NCI-H69 (cell line): ENCODE measurements at places on chromosomes 13 and 19.

DNA sequence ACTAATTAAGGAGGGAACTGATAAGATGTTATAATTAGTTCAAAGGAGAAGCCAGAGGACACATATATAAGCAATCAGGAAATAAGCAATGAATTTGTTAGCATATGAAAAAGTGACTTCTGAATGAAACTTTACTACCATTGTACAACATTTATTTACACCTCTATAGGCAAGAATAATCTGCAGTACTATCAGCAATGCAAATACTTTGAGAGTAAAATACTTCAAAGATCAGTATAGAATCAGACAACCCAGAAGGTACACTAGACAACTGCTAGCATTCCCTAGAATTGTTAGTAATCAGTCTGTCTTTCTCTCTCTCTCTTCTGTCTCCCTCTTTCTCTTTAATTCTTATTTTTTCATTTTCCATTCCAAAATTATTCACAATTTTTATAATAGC is 196.8 kb upstream of the ATXN8OS start:
- no peak for DNase-seq

- no peak for DNase-seq
Observed at GRCh38 chr19:457636-458035, 3.2 kb downstream of the SHC2 start.

DNA sequence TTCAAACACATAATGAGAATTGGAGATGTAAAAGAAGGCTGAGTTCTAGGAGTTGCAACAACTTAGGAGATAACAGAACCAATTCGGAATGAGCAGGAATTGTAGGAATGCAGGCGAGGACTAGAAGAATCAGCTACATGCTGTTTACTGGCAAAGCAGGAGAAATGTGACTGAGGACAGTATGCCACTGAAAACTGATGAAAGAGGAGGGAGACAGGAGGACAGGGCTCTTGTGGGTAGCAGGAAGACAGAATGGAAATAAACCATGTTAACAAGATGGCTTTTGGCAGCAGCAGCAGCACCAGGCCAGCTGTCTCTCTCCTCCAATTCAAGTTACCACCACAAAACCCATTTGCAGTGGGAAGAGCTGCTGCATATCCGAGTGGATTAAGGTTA is 91.0 kb upstream of the SLC15A1 start:
- DNase-seq: no peak

DNA sequence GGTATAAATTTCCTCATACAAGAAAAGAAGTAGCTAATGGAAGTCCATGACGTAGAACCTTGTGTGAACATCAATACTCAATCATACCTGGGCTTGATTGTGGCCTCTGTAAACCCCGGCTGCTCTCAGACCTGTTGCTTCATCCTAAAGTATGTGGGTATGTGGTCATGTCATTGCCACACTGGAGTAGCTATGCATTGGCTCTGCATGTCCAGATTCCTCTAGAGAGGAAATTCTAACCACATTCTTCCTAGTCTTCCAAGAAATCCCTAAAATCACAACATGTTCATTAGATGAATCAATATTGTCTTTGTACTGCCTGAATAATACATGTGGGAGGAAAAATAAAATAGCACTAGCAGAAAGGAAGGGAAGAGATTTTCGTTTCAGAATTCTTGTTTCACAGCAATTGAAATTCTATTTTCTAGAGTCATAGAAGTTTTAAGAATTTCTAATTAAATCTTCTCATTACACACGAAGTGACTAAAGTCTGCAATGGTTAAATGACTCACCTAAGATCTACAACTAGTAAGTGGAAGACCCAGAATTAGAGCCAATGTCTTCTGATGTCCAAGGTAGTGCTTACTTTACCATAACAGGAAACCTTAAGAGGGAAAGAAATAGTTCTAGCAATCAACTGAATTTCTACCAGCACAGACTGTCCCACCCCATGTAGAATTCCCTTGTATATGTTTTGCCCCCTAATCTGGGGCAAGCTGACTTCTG is 28.0 kb downstream of the RXFP2 start:
- DNase-seq: no peak

DNA sequence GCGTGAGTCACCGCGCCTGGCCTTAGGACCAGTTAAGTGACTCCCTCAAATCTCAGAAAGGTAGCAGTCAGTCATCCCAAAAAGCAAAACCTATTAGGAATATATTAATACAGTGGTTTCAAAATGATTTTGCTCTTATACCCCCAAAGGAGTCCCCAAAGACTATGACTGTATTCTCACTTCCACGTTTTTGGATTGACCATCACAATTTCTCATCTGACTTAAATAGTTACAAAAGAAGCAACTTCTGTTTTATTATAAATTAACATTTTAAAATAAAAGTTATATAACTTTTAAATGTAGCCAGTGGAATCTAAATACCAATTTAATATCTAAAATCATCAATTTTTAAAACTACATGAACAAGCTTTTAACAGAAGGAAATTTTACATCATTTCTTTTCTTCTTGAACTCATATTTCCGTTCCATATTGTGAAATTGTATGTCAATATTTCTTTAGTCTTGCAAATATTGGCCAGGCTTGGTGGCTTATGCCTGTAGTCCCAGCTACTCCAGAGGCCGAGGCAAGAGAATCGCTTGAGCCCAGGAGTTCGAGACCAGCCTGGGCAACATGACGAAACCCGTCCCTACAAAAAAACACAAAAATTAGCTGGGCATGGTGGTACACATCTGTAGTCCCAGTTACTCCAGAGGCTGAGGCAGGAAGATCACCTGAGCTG is 1.5 kb upstream of the SPART start:
- DNase-seq: no peak

DNA sequence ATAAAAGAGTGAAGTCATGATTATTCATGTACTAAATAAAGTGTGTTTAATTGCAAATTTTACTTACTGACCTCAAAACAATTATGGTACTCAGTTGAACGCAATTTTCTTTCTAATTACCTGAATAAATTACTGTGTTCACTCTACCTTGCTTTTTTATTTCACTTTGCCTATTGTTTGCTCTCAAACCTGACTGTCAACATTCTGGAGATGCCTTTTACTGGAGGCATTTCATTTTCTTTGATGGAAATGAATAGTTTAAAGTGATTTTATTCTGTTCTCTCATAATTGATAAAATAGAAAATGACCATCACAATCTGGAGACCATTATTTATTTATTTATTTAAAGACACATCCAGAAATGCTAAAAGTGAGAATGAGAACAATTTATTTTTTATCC is 811.5 kb upstream of the ATXN8OS start:
- DNase-seq: peak; percentile 42

- DNase-seq: peak; percentile 9
Observed at GRCh38 chr13:73902296-73902695, 231.9 kb downstream of the KLF12 start.

DNA sequence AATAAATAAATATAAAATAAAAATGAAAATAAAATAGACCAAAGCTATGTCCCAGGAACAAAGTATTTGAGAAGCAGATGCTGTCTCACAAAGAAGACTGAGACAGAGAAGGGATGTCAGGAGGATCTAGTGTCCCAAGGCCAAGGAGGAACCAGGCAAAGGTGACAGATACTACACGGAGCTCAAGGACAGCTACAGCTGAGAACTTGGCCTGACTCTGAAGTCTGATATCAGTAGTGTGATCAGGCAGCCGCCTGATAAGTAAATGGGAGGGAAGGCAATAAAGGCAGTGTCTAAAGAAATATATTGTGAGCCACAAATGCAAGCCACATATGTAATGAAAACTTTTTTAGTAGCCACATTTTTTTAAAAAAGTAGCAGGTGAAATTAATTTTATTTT is 20.4 kb upstream of the NANOS3 start:
- DNase-seq: no peak

- DNase-seq: no peak
Observed at GRCh38 chr19:5463959-5464358, 8.7 kb downstream of the ZNRF4 start.

DNA sequence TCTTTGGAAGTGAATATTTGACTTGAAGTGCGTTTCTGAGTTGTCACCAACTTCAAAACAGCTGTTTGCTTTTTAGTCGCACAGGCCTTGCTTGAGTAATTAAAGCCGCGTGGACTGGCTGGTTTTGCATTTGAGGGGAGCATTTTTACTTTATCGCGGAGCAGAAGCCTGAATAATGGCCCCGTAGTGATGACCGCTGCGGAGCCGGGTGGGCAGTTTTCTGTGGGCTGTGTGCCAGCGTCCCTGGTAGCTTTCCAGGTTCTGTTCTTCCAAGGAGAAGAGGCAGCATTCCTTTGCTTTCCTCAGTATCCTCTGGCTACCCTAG is 1.1 kb downstream of the NAA16 start:
- DNase-seq: peak; percentile 45

- DNase-seq: peak; percentile 41
Observed at GRCh38 chr19:35216833-35217648, 11.5 kb downstream of the FAM187B start.

DNA sequence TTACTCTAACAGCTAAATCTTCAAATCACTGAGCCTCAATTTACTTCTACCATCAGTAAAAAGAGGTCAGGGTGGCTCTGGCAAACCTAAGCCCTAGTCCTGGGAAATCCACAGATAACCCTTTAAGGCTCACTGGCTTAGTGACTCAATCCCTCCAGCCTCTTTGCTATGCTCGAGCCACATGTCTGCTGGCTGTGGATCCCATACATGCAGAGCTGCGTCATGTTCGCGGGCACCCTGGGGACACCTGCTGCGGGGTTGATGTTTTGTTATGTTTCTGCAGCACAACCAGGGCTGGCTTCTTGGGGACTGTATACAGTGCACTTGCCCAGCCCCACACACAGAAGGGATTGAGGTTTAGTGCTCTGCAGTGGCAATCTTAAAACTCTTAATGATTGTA is 41.6 kb upstream of the C13orf42 start:
- DNase-seq: peak; percentile 35

DNA sequence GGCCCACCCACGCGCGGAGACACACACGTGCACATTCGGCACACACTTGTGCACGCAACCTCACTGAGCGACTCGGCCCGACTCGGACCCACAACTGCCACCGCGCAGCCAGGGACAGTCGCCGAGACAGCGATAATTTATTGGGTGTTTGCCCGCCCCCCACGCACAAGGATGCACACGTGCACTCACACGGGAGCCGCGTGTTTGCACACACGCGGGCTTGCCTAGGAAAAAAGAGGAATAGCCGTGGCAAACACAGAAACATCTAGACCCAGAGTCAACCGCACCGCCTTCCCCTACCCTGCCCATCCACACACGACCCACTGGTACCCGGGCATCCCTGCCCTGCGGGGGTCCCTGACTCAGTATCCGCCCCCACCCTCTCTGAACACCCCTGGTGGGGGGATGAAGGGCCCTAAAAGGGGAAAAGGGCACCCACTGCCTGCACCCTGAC is 1.1 kb upstream of the SSBP4 start:
- DNase-seq: no peak

GRCh38 chr13:113670541-113670940 is 3.5 kb downstream of the GRK1 start:
- DNase-seq: no peak

DNA sequence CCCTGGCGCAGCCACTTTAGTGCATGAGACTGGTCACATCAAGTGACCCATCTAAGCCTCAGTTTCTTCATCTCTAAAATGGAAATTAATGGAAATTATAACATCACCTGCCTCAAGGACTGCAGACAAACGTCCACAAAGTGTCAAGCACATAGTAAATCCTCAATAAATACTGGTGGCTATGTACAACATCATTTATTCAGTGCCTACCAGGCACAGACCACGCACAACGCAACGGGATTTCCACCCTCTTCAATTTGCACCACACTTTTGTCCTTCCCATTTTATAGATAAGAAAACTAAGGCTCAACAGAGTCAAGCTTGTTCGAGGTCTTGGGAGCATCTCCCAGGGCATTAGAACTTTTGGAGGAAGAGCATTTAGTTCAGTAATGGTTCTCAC is 1.4 kb downstream of the ELAVL1 start:
- DNase-seq: no peak

DNA sequence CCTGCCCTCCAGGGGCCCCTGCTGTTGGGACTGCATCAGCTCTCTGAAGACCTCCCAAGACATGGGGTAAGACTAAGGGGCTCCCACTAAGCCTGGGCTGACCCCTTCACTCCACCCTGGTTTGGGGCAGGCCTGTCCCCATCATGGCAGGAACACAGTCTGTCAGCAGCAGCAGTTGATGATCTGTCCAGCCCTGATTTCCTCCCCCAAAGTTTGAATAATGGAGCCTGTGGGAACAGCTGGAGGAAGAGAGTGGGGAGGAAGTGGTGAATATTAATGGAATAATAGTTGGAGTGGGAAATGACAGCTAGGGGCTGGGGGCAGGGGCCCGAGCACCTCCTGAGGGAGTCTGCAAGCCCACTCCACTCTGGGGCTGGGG is 1.3 kb upstream of the B3GNT8 start:
- DNase-seq: no peak

- no peak for DNase-seq
Observed at GRCh38 chr19:53157626-53158025, 1.2 kb downstream of the ZNF347 start.

- DNase-seq: no peak
Observed at GRCh38 chr19:19345232-19345631, 24.6 kb downstream of the MAU2 start.

DNA sequence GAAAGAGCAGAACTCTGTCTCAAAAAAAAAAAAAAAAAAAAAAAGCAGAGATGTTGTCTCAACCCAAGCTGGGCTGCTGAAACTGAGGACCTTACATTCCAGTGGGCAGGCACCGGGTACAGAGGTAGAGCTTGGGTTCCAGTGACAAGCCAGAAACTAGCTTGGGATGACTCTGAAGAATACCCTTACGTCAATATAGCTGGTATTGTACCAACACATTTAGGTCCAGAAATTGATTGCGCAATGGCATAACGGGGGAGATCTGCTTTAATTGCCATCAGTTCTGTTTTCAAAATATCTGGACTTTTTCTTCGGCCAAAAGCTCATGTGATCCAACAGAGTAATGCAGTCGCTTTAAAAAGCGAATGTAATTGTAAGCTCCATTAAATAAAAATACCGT is 103.1 kb upstream of the UBL3 start:
- DNase-seq: no peak

DNA sequence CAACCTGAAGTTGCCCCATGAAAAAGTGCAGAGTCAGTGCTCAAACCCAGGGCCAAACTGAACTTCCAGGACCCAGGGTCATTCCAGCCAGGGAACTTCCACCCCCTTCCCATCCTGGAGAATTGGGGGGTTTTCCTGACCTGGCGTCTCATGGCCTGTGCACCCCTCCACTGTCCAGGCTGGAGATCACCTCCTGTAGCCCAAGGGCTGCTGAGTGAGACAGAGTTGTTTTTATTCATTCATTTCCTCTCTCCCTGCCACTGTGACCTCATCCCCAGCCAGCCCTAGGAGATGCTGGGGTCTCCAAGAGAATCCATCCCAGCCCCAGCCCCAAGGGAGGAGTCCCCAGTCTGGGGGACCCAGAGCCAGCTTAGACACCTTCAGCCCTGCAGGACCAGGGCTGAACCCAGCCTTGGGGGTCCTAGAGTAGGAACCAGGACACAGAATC is 4.2 kb downstream of the FCHO1 start:
- no peak for DNase-seq

GRCh38 chr13:73138638-73139491 is 80.1 kb downstream of the KLF5 start:
- DNase-seq: peak; percentile 77
